COR-L47 (cell line): ENCODE measurements at places on chromosomes 5 and 9.

DNA sequence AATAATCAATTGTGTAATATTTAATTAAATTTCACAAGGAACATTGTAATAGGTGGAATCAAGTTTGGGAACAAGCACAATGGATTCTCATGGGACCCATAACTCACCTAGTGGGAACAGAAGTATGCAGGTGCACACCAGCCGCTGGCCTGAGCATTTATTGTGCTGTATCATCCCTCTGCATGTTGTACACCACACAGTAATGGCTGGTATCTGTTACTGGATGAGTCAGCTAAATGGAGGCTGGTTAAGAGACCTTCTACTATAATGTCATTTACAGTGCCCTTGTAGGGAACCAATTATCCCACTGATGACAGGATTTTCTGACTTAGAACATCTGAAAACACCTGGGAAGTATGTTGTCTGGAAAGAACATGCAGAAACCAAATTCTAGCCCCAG is 3.2 kb upstream of the MAP3K1 start:
- no peak for DNase-seq

GRCh38 chr9:109088221-109088620 is 31.5 kb downstream of the TMEM245 start:
- no peak for DNase-seq

DNA sequence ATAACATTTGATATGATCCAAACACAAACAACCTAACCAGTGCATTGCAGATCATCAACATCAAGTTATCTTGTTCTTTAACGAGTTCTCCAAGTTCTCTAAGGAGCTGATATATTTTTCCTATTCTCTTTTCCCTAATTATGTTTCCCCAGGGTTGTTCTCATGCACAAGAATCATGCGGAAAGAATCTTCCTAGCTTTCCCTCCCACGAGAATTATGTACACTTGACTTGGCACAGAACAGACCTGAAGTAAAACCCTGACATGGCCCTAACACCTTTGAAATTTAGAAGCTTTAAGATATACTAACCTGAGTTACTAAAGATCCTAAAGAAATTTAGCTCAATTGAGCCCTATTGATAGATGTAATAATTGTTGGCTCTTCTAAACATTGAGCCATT is 110.7 kb upstream of the FST start:
- no peak for DNase-seq

DNA sequence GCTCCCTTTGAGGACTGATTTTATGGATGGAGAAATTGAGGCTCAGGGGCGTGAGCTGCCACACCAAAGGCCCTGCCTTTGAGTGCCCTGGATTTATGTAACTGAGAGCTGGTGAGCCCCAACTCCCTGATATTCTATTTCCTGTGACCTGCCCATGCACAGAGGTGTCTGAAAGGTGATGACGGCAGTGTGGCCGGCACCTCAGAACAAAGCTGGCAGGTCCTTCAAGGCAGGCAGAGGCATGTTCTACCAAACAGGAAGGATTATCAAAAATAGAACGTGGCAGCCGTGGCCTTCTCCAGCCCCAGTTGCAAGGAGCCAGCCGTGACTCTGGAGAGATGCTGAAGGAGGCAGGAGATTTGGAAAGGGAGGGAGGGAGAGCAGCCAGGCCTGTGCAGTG is 36.2 kb downstream of the INSYN2B start:
- no peak for DNase-seq

GRCh38 chr5:132226516-132227234 is 978 bp downstream of the P4HA2 start:
- DNase-seq: no peak

GRCh38 chr5:980001-980588 is 28.5 kb upstream of the NKD2 start:
- no peak for DNase-seq

DNA sequence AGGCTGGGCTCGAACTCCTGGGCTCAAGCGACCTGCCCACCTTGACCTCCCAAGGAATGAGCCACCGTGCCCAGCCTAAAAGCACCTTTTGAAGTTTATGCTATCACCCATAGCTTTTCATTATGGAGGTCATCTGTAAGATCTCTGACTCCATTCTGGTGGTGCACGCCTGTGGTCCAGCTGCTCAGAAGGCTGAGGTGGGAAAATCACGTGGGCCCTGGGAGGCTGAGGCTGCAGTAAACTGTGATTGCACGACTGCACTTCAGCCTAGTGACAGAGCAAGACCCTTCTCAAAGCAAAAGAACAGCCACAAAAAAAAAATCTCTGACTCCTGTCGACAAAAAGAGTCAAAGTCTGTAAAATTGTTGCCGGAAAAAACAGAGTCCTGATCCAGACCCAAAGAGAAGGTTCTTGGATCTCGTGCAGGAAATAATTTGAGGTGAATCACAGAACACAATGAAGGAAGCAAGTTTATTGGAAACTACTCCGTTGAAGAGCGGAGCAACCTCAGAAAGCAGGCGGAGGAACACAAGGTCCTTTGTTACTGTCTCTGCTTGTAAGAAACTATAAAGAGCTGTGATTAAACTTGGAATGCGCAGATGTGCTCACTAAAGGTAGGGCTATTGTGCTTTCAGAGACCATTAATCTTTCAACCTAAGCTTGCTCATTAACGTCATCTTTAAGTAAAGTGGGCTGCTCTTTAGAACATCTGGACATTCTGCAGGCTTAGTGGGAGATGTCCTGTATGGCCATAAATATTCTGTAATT is 2.0 kb upstream of the HAUS6 start:
- DNase-seq: no peak

- no peak for DNase-seq
Measured at GRCh38 chr9:89357331-89358197, 39.3 kb downstream of the SECISBP2 start.

DNA sequence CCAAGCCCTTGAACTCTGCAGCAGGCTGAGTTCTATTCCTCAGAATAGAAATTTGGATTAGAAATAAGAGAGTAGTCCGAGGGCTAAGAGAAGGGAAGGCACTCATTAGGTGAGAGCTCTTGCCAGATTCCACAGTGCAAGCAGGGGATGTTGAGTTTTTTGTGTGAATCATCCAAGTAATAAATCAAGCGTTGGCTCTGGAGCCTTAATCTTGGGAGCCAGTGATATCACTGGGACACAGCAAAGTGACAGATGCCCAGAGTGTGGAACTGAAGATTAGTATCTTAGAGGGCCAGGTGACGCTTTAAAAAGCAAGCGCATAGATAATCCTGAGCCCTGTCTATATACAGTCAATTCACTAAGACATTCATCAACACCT is 60.3 kb downstream of the FOXD1 start:
- DNase-seq: no peak

DNA sequence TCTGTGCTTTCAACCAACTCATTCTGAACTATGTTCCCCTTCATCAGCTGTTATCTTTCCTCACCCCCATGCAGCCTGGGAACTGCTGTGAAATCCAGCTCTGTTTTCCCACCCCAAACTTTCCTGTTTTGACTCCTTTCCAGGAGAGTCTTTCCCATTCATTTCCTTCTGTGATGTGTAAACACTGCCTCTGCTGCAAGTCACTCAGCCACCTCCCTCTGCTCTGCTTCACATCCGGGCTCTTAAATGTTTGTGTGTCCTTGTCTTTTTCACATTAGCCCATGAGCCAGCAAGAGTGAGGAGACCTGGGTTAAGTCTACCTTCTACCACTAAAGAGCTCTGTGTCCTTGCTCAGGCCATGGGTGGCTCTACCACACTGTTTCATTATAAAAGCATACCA is 137.5 kb downstream of the ICE1 start:
- DNase-seq: peak; percentile 69

DNA sequence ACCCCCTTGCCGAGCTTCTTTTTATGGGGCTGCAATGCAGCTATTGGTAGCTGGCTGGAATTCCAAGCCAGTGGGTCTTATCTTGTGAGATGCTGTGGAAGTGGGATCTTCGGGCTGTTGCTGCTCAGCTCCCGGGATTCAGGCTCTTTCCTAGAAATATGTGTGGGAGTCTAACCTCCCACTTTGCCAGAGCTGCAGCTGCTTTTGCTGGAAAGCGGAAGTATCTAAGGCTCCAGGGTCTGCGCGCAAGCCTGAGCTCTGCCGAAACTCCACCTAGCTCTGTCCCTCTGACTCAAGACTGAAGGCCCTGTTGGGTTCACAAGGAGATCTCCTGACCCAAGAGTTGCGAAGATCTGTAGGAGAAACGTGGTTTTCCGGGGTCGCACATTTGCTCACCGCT is 151.1 kb upstream of the ANKRD55 start:
- DNase-seq: no peak

- peak; percentile 45 for DNase-seq
Measured at GRCh38 chr5:55429613-55430253, 105.0 kb downstream of the PLPP1 start.

- DNase-seq: no peak
Measured at GRCh38 chr9:94802251-94802650, 75.8 kb downstream of the AOPEP start.

DNA sequence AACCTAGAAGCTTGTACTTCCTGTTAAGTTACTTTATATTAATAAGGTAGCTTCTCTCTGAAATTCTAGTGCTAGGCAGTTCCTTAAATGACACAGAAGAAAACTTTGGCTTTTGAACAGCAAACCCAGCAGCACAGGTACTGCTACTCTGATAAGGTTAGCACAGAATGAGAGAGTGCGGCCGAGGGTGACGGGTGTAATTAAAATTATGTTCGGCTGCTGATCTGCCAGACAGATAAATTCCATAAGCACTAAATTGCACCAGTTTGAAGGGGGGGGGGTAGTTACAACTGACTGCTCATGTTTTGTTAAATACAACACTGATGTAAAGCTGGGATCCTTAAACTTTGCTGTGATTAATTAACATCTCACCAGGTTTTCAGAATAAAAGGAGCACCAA is 475.1 kb downstream of the SPOCK1 start:
- DNase-seq: no peak

DNA sequence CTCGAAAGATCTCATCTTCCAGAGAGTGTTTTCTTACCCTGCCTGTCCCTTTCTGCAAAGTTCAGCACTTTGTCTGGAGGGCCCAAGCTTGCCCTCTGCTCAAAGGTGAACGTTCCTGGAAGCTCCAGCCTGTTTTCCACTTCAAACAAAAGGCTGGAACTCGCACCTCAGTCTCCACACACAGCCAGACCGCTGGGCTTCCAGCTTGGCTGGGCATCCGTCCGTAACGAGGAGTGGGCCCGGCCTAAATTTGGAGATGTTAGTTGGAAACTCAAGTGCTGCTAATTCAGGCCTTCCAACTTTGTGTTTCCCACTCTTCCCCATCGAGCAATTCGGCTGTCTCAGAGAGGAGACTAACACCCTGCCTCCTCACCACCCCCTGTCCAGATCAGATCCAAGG is 35.1 kb downstream of the FGF18 start:
- DNase-seq: no peak

DNA sequence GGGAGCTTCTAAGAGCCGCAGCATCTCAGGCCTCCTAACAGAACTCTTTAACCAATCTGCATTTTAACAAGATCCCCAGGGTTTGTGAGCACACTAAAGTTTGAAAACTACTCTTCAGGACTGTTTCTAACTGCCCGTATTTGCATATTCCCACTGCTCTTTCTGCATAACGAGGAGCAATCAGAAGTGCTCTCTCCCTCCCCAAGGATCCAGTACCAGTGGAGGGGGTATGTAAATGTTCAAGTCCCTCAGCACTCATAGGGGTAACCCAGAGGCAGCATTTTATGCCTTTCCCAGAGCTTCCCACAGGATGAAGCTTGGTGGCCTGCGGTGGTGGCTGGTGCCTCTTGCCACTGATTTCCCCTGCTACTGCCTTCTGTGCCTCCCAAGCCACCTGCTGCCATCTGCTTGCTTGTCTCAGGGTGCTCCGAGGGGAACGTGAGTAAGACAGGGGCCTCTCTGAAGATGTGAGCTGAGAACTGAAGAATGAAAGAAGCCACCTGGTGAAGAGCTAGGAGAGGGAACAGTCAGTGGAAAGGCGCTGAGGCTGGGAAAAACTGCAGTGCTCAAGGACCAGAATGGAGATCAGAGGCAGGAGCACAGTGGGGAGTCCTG is 30.0 kb upstream of the PPP1R2B start:
- no peak for DNase-seq

DNA sequence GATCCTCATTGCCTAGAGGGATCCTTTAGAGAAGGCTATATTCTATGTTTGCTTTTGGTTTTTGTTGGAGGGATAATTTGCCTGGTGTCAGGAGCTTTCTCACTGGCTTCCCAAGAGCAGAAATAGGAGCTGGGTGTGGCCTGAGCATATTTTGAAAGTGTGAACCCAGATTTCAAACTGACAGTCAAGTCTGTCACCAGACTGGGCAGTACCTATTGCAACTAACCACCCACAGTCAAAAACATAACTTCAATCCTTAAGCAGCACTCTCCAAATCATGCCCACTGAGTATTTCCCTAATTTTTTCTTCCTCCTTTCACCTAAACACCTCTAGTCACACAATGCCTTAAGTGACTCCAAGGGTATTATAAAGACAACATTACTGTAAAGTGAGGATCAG is 278.4 kb downstream of the EBF1 start:
- no peak for DNase-seq

DNA sequence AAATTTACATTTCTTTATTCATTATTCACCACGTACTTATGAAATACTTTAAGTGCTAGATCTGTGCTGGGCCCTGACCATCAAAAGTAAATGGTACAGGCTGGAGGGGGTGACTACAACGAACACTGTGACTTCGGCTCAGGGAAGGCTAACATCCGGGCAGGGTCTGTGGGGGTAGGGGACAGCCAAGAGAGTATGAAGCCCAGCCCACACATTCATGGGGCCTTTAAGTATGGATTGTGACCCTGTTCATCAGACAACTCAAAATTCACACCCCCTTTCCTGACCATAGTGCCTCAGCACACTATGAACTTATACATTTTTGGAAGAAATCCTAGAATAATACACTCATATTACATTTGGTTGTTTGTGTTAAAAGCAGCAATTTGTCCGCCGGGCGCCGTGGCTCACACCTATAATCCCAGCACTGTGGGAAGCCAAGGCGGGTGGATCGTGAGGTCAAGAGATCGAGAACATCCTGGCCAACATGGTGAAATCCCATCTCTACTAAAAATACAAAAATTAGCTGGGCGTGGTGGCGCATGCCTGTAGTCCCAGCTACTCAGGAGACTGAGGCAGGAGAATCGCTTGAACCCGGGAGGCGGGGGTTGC is 33.3 kb downstream of the MORN5 start:
- DNase-seq: no peak

DNA sequence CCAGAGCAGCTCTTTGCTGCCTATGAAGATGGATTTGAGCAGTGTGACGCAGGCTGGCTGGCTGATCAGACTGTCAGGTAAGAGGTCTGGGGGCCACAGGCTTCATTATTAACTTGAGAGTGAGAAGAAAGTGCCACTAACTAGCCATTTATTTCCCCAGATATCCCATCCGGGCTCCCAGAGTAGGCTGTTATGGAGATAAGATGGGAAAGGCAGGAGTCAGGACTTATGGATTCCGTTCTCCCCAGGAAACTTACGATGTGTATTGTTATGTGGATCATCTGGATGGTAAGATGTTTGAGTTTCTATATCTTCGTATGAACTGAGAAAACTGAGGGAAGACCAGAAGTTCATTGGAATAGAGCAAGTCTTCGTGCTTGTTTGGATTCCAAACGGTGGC is 22.1 kb downstream of the VCAN start:
- no peak for DNase-seq
